ENCODE measurements at places on chromosomes 1 and 21. TPM values are rescaled to one million over a fixed set of nuclear protein-coding genes. Genes with fewer than 3 reads are reported as not detected.

GRCh38 chr1:111909030-111909429 lies 80.4 kb downstream of the KCND3 start:
- DNase-seq: no peak

PIK3C2B gene
- total RNA-seq: 31.0 TPM

DNA sequence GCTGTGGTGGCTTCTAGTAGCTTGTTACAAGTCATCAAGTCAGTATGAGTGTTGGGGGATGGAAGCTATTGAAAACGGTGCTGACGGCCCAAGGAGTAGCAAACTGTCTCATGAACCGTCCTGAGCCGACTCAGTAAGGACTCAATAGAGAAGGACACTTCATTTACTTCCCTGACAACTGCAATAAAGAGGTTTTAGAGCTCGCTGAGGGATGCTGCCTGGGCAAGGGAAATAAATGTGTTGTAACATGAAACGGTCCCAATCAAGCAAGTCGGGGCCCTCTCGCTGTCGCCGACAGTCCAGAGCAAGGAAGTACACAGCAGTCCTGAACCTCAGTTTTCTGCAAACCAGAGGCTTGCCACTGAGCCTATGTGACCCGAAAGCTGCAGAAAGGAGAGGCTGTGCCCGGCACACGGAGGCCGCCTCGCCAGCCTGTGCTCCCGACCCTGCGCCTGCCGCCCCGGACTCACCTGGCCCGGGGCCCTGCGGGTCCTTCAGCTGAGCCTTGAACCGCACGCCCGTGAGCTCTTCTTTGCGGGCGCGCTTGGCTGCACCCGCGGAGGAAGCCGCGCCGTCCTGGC lies 423 bp downstream of the URB1 start:
- no peak for DNase-seq

AADACL3 gene
- not detected for total RNA-seq
